AG10803 (cell line): ENCODE measurements at places on chromosomes 1 and 21.

DNA sequence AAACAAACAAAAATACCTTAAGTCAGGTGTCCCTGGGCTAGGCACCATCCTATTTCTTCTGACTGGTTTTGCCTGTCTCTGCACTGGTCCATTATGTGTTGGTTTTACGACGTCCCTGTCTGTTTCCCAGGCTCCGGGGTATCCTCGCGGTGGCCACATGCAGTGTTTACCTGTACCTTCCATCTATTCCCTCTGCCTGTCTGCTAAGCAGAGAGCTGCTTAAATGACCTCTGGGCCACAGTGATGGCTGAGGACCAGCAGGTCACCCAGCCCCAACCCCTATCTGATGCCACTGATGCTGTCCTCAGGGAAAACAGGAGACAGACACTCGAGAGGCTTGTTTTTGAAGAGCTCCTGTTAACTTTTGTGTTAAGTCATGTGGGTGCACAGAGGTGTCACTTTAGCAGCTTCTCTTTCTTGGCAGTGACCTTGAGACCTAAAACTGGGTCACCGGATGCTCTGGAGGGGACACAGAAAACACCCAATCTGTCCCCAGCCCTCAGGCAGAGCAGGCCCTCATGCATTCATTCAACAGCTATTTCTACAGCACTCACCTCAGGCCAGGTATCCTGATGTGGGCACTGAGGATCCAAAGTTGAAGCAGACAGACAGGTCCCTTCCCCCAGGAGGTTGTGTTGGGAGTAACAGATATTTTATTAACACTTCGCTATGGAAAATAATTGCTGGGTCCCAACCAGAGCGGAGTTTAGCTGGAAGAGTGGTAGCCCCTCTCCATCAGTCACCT is 4.4 kb upstream of the EFHD2 start:
- DNase-seq: no peak

GRCh38 chr1:154751690-154752089 is 118.4 kb downstream of the KCNN3 start:
- peak; percentile 89 for DNase-seq

DNA sequence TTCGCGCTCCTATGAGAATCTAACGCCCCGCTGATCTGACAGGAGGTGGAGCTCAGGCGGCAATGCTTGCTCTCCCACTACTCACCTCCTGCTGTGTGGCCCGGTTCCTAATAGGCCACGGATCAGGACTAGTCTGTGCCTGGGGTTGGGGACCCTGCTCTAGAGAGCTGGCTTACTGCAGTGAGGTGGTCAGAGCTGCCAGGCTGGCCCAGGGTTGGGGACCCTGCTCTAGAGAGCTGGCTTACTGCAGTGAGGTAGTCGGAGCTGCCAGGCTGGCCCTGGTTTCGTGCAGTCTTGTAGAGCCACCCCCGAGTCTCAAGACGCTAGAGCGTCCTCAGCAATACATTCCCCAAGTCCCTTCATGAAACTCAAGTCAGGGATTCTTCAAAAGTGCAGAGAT is 27.5 kb downstream of the SLC37A1 start:
- DNase-seq: no peak

GRCh38 chr1:231590453-231591198 is 36.0 kb upstream of the DISC1 start:
- DNase-seq: peak; percentile 72

GRCh38 chr1:106178791-106179190 is 877.7 kb upstream of the PRMT6 start:
- no peak for DNase-seq

GRCh38 chr1:1631782-1632420 is at the start of gene MMP23B:
Gene MMP23B, plus strand, starts transcription at chr1:1632173. Its CDS starts 46 bp downstream, at chr1:1632219.
- no peak for DNase-seq

GRCh38 chr1:5708346-5709245 is 283.6 kb downstream of the NPHP4 start:
- DNase-seq: no peak

DNA sequence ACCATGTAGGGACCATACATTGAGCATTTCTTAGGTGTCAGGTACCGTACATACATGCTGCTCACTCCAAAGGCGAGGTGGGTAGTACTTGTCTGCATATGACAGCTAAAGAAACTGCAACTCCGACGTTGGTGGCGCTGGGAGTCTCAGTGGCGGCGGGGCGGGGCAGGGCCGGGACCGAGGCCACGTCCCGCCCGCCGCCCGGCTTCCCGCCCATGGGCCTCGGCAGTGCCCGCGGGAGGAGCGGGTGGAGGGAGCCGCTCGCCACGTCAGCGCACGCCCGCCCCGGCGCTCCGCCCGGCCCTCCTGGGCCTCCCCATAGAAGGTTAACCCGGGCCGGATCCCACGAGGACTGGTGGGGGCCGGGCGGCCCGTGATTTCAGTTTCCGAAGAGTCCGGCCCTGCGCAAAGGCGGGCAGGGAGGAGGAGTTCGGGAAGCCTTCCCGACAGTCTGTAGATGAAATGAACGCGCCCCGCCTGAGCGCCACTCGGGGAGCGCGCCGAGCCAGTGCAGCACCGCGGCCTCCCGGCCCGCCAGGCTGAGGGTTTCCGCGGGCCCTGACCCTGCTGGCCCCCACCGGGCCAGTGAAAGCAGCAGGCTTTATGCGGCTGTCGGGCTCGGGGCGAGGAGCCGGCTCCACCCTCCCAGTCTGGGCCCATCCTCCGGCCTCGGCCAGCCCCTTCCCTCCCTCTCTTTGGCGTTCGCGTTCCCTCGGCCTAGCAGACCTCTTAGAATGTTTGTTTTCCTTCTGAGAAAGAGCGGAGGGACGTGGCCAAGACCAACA is 119.9 kb upstream of the JUN start:
- DNase-seq: peak; percentile 96

GRCh38 chr1:37292789-37293188 is 181.6 kb upstream of the ZC3H12A start:
- DNase-seq: no peak

- peak; percentile 80 for DNase-seq
Measured at GRCh38 chr1:29711582-29712283, 475.4 kb downstream of the PTPRU start.

DNA sequence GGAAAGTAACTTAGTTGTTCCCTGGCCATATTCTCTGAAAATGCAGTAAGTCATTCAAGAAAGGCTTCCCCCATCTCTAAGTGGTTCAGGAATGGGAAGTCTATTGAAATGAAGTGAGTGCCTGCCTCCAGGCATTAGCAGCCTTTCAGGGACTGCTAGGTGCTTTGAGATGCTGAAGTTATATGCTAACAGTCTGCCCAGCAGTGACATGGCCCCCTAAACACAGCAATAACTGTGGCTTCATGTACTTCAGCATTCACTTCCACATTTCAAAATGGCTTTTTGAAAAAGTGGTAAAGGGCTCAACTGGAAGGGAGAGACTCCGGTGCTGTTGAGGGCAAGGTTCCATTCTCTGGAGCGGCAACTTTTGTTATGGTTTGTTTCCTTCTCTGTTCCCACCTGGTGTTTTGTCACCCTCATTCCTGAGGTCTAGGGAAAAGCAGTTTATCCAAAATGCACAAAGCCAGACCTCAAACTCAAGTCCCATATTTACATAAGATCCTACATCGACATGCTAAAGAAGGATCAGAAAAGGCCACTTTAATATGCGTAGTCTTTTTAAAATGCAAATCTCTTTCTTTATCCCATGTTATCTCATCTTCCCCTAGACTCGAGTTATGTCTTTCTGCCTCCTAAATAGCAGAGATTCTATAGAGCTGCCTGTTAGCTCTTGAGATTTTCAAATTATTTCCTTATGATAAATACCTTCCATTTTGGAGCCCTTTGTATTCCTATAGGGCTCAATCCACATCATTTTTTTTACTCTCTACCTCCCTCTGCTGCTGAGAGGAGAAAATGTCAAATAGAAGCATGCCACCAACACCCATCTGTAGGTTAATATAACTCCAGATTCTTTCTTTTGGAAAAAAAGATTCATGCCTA is 34.2 kb upstream of the LRRC8C start:
- peak; percentile 34 for DNase-seq

- no peak for DNase-seq
Measured at GRCh38 chr21:45012662-45013259, 61.6 kb upstream of the ADARB1 start.

DNA sequence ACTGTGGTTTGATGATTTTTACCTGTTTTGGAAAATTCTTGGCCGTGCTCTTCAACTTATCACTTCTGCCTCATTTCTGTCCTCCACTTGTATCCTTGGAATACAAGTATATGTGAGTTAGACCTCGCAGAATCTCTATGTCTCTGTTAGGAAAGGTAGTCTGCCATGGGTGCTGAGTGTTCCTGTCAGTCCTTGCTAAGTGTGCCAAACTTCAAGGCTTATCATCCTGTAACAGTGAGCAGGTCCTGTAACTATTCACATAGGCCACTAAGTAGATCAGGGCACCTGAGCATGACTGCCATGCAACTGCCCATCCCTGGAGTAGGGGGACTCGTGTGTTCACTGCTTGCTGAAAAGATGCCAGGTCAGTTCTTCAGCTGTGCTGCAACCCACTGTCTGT is 24.2 kb upstream of the BMP8B start:
- DNase-seq: no peak

GRCh38 chr1:16613185-16614147 is at the start of gene NBPF1:
Gene NBPF1, minus strand, starts transcription at chr1:16613564.
- peak; percentile 93 for DNase-seq

- DNase-seq: no peak
Measured at GRCh38 chr21:22223385-22223784, 1225.2 kb downstream of the NCAM2 start.

DNA sequence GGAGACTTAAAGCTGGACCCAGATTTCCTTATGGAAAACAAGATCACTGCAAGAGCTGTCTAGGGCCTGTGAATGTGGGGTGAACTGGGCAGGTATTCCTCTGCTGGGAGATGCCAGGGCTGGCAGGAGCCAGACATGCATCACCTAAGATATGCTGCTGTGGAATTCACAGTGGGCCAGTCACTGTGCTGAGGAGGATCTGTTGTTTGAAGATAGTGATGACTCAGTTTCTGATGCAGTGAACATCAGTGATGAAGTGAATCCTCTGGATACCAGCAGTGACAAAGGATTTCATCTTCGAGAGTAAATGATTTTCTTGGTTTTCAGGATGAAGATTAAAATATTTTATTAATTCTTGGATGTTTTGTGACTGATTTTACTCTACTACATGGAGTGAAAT is 29.9 kb upstream of the CAMSAP2 start:
- no peak for DNase-seq

DNA sequence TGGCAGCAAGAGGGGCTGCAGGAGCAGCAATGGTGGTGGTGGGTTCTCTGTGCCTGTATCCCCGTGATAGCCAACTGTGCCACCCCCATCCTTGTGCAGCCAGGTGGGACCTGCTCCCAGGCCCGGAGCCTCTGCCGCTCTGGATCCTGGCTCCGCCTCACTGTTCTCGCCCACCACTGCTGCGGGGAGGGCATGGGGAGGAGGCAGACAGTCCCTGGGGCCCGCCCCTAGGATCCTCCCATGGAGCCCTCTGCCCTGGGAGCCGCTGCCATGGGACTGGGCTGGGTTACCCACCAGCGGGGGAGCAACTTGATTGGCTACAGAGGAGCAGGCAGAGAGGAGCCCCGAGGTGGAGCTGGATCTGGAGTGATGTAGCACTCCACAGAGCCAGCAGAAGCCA is 31.6 kb downstream of the CD1D start:
- no peak for DNase-seq

- no peak for DNase-seq
Measured at GRCh38 chr1:9859281-9860014, 35.7 kb upstream of the CLSTN1 start.

DNA sequence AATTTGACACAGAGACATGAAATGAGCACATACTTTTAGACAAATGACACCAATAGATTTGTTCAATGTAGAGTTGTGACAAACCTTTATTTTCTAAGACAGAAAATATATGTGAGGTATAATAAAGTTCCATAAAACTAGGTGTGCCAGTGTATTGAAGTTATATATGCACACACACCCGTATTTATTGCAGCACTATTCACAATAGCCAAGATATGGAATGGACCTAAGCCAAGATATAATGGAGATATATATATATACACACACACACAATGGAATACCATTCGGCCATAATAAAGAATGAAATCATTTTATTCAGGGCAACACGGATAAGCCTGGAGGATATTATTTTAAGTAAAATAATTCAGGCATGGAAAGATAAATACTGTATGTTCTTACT is 1013.5 kb downstream of the KCNT2 start:
- no peak for DNase-seq

GRCh38 chr1:155245163-155245524 is 10.1 kb downstream of the ENTREP3 start:
- no peak for DNase-seq

DNA sequence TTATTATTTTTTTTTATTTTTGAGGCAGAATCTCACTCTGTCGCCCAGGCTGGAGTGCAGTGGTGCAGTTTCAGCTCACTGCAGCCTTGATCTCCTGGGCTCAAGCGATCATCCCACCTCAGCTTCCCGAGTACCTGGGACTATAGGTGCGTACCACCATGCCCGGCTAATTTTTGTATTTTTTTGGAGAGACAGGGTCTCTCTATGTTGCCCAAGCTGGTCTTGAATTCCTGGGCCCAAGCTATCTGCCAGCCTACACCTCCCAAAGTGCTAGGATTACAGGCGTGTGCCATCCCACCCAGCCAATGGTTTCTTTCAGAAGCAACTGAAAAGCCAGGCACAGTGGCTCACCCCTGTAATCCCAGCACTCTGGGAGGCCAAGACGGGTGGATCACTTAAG is 2.3 kb downstream of the KRTCAP2 start:
- DNase-seq: no peak

DNA sequence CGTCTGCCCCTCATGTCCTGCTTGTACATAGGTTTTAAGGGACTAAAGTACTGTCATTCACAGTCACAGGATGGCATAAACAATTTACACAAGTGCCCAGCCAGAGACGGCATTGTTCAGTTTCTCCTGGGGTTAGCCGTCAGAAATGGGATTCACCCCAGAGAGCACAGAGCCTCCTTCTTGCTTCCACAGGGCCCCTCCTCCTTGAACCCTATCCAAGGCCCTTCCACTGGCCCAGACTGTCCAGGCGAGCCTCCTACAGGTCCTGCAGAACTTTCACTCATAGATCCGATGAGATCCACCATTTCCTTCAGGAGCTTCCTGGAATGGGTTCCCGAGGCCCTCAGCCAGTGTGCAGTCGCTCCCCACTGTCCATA is 10.0 kb downstream of the AVPR1B start:
- DNase-seq: no peak

DNA sequence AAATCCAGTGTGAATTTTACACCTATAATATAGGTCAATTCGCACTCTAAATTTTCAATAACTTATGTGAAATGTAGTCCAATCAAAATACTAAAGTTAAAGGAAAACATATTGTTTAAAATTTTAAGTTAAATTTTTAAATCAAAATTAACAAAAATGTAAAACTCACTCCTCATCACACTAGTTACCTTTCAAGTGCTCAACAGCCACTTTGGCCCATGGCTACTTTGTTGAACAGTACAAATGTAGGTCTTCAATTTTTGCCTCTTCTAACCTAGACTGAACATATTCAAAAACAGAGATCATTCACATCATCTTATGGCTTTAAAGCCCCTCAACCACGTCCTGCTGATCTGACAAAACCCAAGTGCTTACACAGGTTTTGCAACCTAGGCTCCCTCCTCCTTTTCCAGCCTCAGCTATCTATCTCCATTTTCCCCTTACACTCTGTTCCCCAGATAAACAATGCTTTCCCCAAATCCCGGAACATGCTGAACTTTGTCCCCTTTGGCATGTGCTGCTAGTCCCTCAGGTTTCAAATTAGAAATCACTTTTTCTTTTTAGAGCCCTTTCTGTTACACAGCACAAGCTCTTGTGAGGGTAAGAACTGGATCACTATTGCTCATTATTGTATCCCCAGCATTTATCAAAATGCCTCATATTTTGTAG is 110.6 kb downstream of the AKT3 start:
- no peak for DNase-seq

GRCh38 chr1:7633506-7634245 is 137.4 kb upstream of the VAMP3 start:
- DNase-seq: no peak
